ENCODE measurements at places on chromosomes 1 and 21.

- no peak for DNase-seq
Observed at GRCh38 chr1:59409986-59410385, 113.1 kb downstream of the FGGY start.

DNA sequence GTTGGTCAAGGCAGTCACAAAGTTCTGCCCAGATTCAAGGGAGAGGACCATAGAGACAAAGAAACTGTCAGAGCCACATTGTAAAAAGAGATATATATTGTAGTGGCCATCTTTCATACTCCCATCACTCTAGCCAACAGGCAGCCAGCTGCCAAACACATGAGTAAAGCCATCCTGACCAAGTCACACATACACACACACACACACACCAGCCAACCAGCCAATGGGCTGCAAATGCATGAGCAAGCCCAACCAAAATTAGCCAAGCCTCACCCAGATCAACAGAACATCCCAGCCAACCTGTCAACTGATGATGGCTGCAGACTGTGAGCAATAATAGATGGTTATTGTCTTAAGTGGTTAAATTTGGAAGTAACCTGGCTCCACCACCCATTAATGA, 120.7 kb downstream of the SEC16B start:
- no peak for DNase-seq

DNA sequence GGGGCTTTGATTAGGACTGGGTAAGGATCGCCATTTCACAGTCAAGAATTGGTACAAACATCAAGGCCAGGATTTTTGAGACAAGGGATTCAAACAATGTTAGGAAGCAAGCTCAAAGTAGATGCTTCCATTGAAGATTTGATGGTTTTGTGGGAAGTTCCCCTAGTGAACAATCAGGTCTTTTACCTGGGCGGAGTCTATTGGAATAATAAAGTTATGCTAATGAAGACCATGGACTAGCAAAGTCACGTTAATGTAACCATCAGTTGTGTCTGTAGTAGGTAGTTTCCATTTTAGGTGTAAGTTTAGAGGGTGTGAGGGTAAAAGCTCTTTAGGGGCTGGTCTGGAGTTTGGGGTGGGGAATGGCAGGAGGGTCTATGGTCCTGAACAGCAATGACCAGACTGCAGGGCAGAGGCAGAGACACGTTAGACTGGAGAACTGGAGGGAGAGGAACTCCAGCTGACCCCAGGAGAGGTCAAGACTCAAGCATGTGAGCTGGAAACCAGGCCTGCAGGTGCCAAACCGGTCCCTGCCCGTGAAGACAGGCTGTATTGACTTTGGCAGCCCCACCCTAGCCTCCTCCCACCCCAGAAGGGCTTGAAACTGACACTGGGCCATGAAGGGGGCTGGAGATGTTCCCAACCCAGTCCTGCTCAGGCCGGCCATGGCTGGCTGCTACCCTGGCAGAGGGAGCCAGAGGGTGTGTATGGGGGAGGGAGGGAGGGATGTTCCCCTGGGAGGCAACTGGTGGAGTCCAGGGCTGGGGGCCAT, 36.0 kb upstream of the GPR37L1 start:
- no peak for DNase-seq

- DNase-seq, result no peak
Observed at GRCh38 chr21:34091032-34091431, 17.7 kb downstream of the MRPS6 start.

DNA sequence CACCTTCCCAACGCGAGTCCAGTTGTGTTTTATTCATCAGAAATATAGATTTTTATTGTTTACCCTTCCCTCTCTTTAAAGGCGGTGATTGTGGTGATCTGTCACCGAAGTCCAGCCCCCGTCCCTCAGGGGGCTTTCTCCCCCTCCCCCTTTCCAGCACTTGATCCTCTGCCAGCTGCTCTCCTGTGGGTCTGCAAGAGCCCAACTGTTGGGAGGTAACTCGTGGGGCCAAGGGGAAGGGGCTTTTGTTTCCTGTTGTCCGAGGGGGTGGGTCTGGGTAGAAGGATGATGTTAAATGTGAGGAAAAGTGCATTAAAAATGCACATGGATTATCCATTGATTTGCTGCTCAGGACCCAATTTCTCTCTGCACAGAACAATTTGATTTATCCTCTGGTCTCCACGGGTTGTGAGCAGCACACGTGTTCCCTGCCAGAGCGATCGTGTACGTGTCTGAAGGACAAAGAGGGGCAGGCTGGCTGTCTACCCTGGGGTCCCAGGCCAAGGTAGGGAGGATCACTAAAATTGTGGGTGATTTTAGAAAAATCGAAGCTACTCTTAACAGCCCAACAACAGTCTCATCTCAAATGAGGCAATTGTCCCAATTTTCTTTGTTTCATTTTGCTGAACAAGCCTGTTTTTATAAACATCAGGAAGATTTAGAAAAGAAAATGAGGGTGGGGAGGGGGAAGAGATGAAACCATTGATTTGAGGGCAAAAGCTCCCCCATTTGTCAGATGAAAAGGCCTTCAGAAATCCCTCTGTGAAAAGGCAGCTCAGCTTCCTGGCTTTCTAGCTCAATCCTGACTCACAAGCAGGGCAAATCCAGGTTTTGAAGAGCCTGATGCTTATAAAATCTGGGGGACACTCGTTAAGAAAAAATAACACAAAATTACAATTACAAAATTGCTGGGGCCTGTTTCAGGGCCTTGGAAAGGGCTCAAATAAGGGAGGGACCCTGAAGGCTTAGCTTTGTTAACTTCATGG, 176.2 kb downstream of the RHOU start:
- no peak for DNase-seq

- DNase-seq, result no peak
Observed at GRCh38 chr21:38930066-38930465, 124.3 kb downstream of the ETS2 start.

GRCh38 chr1:236325567-236325966, 43.8 kb upstream of the ERO1B start:
- DNase-seq, result no peak

DNA sequence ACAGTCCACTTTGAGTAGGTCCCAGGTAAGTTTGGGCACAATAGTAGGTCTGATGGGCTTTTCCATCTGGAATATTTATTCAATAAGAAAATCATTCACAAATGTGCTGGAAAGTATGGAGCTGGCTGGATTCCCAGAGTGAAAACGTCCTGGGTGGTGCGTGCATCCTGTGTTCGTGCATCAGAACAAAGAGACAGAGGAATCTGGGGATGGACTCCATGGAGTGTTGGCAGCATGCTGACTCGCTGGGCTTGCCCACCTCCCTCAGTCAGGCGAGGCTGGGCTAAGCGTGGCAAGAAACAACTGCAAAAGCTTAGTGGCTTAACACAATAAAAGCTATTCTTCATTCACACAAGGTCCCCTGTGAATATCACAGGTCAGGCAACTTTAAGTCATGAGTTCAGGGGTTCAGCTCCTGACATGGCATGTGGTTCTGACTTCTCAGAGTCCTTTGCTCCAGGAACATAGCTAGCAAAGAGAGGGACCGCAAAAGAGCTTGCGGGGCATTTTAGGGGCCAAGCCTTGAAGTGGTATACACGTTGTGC, 151.6 kb upstream of the ZNF644 start:
- no peak for DNase-seq

DNA sequence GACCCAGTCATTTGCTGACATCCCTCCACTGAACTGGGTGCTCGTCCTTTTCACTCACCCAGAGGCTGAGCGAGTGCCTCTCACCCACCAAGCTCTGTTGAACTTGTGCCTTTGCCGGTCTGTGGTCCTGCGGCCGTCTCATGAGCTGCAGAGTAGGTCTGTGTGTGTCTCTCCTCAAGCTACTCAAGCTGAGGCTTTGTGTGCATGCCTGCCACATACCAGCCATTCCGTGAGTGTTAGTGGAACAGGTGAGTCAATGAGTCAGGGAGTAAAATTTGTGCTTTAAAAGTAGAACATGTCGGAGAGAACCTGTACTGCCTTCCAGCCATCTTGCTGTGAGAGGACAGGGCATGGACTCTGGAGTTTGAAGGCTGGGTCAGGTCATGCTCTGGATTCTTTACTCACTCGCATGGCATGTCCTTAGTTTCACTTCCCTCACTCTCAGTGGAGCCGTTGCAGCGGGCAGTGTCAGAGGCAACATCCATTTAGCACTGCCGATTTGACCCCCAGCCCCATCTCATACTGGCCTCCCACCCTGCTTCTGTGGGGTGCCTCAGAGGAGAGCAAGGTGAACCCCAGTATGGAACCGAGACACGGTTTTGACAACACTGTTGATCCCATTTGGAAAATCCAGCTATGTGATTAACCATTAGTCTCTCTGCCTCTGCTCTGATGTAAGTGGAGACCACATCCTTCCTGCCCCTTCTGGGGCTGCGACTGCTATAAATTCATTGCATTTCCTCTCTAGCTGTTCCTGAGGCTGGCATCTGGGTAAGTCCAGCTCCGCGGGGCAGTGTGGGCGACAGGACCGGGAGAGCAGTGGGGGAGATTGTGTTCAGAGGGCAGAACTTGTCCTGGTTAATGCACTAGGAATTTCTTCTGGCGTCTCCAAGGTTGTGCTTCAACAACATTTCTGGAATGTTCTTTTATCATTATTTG, at the start of gene NLRP3:
Gene NLRP3 (plus strand): TSS at position 751 of the 939 bp plus-strand sequence. CDS start 2,628 bp downstream, outside the sequence.
- DNase-seq, result peak; percentile 58

DNA sequence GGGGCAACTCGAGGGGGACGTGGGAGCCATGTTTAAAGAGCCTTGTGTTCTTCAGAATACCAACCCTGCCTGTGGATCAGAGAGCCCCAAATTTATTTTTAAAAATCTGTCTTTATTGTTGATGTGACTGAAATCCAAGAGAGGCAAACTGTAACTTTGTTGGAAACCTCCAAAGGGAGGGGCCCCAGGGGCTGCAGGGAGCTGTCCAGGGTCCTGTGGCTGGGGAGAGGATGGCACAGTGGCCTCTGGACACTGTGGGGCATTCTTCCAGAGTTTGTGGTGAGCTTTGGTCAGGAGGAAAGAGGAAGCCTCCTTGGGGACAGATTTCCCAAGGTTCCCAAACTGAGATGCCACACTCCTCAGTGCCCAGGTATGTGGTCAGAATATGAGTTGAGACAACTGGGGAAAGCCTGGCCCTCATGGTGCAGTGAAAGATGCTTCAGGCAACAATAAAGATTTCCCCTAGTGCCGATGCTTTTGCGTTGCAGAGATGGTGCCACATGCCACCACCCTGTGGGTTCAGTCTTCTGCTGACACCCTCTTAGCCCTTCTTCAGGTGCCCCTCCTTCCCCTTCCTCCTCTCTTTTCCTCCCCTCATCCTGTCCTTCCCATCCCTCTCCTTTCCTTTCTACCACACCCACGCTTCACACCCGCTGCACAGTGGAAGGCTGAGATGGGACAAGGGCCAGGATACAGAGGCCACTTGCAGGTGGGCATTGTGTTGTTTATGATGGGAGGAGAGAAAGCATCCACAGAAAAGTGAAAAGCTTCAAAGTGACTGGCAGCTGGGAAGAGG, 122.1 kb downstream of the UCK2 start:
- no peak for DNase-seq

GRCh38 chr1:109822749-109823542, 59.2 kb upstream of the EPS8L3 start:
- DNase-seq, result no peak

- DNase-seq, result no peak
Observed at GRCh38 chr1:229272164-229273158, 1.6 kb downstream of the RAB4A start.

GRCh38 chr1:112729909-112730308, 14.8 kb upstream of the PPM1J start:
- no peak for DNase-seq

GRCh38 chr1:59767119-59767518, 47.6 kb upstream of the HOOK1 start:
- no peak for DNase-seq

GRCh38 chr1:20485527-20486456, at the start of gene CAMK2N1:
Gene CAMK2N1 (minus strand): TSS chr1:20486210. CDS start chr1:20485379, 831 bp downstream.
- DNase-seq, result peak; percentile 81

DNA sequence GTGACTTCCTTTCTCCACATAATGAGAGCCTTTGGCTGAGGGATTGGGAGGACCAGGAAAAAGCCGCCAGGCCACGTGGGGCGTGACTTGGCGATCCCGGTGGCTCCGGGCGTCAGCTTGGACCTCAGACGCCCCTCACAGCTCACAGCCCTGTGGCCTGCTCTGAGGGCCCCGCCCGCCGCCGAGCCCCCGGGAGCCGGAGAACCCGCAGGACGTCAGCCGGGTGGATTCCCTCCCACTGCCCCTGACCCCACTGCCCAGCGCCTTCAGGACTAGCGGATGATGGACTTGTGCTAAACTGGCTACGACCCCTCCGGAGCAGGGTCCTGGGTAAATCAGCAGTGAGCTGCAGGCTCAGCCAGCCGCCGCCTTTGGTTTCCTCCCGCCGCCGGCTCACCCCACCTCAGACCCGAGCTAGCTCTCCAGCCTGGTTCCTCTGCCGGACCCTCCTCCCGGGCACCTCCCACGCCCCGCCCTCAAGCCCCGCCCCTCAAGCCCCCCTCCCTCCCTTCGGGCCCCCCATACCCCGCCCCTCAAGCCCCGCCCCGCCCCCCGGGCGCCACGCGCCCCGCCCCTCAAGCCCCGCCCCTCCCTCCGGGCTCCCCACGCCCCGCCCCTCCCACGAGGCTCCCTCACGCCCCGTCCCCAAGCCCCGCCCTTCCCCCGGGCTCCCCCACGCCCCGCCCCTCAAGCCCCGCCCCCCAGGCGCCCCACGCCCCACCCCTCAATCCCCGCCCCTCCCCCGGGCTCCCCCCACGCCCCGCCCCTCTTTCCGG, 10.0 kb upstream of the FAAP20 start:
- DNase-seq, result peak; percentile 90

DNA sequence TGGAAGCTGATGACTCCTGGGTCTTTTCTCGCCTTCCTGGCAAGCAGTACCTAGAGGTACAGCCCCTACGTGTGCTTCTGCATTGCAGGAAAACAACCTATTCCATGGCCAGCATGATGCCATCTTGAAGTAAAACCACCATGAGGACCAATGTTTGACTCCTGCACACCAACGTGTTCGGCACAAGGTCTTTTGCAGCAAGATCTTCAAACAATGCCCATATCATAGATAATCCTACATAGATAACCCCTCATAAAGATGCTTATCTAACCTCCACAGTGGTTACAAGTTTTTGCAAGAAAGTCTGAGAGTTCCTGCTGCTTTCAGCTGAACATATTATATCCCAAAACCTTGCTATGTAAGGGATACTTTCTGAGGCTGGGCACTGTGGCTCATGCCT, 141.1 kb upstream of the MAP1LC3C start:
- no peak for DNase-seq

GRCh38 chr1:39331647-39332046, 127.2 kb downstream of the MACF1 start:
- DNase-seq, result no peak

- DNase-seq, result no peak
Observed at GRCh38 chr1:172673761-172674160, 14.9 kb downstream of the FASLG start.

DNA sequence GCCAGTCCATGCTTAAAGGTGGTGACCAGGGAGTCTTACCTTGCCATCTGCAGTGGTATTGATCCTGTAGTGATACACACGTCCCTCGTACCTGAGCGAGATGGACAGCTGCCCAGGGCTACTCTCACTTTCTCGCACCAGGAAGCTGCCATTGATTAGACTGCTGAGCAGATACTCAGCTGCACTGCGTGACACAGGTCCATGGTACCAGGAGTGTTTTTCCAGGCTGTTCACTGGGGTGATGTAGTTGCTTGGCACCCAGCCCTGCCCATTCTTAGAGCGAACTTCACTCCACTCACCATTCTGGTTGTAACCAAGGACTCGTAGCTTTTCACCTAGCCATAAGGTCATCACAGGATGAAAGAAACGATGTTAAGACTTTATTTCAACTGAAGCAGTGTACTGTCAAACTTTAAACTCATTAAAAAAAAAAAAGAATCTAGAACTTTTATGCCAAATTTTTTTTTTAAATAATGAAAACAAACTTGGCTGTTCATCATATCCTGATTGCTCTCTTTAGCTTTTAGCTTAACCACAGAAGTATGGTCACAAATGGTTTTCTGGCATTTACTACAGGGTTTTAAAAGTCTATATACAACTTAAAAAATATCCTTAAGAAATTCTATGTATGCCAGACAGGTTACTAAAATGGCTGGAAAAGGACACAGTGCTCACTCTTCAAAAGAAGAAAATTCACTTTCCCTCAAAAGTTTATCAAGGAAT, 44.6 kb downstream of the TOR3A start:
- no peak for DNase-seq
